ENCODE measurements at places on chromosomes 1 and 21.

- no peak for DNase-seq
Measured at GRCh38 chr1:221032637-221033280, 153.5 kb downstream of the HLX start.

DNA sequence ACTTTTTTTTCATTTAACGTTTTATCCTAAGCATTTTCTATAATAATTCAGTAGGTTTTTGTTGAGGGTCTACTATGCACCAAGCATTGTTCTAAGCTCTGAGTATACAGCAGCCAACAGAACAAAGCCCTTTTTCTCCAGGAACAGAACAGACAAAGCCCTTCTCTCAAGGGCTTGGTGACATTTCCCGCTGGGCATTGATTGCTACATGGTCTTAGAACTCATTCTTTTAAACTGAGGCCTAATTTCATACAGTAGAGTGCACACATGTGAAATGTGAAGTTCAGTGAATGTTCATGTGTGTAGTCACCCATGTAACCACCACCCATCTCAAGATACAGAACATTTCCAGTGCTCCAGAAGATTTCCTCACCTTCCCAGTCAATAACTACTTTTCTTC lies 15.2 kb upstream of the PDIK1L start:
- no peak for DNase-seq

GRCh38 chr1:69139007-69139406 lies 428.7 kb upstream of the LRRC7 start:
- no peak for DNase-seq

DNA sequence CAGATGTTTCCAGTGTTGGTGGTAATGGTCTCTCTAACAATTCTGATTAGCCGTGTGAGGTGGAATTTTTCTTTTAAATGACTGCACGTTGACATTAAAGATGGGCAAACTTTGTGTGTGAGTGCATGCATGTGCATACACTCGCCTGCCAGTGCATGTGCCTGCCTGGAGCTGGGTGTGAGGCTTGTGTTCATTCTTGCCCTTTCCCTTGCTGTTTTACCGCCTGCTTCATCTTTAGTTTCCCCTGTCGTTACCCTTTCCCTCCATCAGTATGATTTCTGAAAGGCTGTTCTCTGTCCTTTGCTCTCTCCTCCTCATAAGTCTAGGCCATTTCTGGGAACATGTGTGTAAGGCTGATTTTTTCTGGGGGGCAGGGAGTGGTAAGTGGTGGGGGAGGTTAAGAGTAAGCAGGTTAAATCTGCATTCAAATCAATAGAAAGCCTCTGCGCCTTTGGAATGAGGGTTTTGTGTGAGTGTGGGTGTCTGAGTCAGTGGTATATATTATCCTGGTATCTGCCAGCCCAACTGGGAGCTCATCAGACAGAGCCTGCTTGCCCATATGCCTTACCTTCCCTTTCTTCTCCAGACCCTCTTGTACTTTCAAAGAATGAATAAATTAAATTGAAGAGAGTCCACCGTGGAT lies 112.5 kb downstream of the PBX1 start:
- DNase-seq: no peak

DNA sequence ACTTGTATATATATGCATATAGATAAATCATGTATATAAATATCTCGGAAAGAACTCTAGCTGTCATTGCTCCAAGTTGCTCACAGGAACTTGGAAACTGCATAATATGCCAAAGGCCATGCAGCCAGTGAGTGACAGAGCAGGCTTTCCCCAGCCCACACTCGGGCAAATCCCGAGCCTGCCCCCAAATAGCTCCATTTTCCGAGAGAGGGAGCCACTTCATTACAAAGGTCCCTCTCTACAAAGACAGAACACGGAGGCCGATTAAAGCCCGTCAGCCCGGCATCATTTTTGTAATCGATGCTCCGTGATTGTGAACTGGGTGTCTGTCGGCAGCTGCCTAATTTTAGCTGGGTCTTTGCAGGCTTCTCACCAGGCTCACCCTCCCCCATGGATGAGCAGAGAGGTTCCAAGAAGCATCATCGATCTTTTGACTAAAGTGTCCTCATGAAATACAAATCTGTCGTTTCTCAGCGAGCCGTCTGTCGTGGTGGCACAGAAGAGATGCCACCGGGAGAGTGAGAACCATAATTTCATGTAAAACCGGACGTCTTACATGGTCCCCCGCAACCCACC lies 663.9 kb downstream of the PTPRU start:
- no peak for DNase-seq

- DNase-seq: no peak
Measured at GRCh38 chr1:22188436-22188835, 45.5 kb upstream of the WNT4 start.

DNA sequence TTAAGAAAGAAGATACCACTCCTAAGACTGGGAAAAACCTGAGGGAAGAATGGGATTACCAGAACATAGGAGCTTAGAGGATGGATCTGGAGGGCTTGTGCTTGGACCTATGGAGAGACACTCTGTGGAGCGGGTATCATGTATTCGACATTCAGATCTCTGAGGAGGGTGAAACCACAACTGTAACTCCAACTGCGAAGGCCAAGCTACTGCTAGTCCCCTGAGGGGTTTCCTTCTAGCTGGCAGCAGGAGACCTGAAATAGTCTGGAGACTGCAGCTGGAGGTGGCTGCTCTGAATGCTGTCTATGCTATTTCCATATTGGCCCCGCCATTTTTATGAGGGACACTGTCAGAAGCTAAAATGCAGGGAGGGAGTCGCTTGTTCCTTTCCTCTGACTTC lies 462.3 kb downstream of the PTPRC start:
- no peak for DNase-seq

DNA sequence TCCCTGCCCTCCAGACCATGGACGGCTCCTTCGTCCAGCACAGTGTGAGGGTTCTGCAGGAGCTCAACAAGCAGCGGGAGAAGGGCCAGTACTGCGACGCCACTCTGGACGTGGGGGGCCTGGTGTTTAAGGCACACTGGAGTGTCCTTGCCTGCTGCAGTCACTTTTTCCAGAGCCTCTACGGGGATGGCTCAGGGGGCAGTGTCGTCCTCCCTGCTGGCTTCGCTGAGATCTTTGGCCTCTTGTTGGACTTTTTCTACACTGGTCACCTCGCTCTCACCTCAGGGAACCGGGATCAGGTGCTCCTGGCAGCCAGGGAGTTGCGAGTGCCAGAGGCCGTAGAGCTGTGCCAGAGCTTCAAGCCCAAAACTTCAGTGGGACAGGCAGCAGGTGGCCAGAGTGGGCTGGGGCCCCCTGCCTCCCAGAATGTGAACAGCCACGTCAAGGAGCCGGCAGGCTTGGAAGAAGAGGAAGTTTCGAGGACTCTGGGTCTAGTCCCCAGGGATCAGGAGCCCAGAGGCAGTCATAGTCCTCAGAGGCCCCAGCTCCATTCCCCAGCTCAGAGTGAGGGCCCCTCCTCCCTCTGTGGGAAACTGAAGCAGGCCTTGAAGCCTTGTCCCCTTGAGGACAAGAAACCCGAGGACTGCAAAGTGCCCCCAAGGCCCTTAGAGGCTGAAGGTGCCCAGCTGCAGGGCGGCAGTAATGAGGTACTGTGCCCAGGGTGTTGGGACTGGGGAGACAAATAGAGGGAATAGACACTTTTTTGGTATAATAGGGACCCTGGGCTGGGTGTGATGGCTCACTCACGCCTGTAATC lies 1.0 kb downstream of the ZBTB48 start:
- no peak for DNase-seq

GRCh38 chr1:54803761-54804470 lies 2.8 kb upstream of the TTC22 start:
- no peak for DNase-seq

DNA sequence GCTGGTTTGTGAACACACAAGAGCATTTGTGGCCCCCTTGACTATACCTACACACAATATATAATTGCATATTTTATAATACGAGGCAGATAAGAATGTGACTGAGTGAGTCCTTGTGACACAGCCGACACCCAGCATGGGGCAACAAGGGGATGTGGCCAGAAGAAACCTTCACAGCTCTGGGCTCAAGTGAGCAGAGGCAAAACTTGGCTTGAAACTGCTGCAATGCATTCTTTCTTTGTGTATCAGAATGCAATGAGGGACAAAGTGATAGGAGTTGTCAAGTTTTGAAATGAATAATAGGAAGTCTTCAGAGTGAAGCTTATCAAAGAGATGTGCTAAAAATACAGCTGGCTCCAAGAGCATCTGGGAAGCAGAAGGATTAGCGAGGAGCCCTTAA lies 124.0 kb upstream of the C8B start:
- DNase-seq: no peak

GRCh38 chr1:59238993-59239392 lies 57.9 kb upstream of the FGGY start:
- no peak for DNase-seq

DNA sequence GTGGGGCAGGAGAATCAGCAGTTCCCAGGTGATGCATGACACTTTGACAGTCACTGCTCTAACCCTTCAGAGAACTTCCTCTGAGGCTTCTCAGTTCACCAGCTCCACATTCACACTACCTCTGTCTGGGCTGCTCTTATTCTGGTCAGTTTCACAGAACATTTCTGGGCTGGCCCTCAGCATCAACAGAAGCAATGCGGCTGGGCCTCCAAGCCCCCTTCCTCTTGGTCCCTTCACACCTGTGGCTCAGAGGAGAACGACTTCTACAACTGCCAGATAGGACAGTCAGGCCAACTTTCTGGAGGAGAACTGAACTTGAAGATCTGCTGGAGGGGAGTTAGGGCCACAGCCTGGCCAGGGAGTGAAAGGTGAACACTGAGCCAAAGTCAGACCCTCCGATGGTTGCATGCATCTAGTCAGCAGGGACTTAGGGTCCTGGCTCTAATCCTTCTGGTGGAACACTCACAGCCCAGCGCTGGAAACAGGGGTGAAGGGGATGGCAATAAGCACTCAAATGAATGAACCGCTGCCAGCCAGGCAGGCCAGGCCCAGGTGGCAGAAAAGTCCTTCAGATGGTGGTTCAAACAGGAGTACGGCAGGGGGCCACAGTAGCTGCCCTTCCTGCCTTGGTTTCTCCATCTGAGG lies 274.1 kb downstream of the FOXD2 start:
- DNase-seq: no peak

- no peak for DNase-seq
Measured at GRCh38 chr1:53734650-53735211, 4.2 kb downstream of the GLIS1 start.

DNA sequence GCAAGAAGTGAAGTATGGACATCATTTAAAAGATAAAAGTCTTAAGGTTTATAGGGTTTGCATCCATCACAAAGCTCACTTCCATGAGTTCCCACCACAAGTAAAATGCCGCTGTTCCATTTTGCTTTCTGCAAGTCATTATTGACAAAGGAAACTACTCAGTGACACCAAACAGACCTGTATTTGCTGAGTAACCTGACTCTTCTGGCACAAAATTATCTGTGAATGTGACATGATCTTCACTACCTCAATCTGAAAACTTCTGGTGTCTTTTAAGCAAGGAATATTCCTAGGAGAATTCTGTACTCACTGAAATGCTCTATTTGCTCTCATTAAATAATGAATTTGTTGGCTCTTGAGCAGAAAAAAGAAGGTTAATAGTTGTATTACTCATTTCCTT lies 1077.4 kb upstream of the ADGRL4 start:
- no peak for DNase-seq

- peak; percentile 94 for DNase-seq
Measured at GRCh38 chr1:165392634-165393571, 36.4 kb upstream of the LMX1A start.

- no peak for DNase-seq
Measured at GRCh38 chr1:160149233-160149632, 2.2 kb upstream of the ATP1A4 start.

GRCh38 chr1:236081546-236082227 lies 16.8 kb upstream of the NID1 start:
- no peak for DNase-seq

GRCh38 chr1:2840036-2840809 lies 38.7 kb upstream of the TTC34 start:
- DNase-seq: peak; percentile 77

DNA sequence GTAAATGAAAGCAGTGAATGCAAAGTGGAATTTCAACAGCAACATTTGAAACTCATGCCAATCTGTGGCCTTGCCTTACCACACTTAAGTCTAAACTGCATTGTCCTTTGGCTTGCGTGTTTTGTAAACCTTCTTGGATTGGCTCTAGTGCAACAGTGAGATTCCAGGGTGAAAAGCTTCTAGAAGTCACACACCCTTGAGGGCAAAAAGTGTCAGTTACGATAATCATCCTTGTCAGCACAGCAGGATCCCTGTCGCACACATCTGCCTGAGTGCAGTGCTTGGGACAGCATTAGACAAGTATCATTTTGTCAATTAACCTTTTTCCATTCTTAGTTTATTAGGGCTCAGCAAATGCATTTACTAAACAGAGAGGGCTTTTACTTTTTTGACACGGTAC lies 243.4 kb upstream of the PTBP2 start:
- DNase-seq: no peak

DNA sequence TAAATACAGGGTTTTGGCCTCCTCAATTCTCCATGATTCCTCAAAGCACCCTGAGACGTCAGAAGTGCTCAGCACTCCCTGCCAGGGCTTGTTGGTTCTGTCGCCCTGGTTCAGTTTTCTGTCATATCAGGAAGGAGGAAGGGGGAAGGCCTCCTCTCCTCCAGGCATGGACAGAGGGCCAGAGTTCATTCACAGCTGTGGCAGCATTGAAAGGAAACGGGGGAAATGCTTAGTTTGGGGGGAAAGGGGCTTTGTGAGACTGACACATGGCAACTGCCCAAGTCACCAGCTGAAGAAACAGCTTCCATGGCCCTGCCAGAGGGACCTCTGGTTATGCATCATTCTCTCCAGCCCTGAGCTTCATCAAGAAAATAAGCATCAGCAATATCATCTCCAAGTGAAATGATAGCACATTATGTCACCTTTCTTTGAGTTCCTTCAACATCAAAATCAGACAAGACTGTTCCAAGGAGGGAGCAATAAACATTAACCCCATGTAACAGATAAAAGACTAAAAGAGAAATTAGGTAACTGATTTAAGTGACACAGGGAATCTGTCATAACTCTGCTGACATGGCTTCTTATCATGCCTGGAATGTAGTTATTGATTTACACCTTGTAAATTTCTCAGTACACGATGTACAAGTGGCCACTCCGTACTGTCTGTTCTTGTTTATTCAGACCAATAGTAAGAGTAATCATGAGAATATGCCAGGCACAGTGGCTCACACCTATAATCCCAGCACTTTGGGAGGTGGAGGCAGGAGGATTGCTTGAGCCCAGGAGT lies 103.2 kb upstream of the SLC25A33 start:
- DNase-seq: no peak

- DNase-seq: no peak
Measured at GRCh38 chr1:166282391-166283137, 115.8 kb upstream of the FAM78B start.

- no peak for DNase-seq
Measured at GRCh38 chr1:94669198-94669597, 127.6 kb upstream of the F3 start.

DNA sequence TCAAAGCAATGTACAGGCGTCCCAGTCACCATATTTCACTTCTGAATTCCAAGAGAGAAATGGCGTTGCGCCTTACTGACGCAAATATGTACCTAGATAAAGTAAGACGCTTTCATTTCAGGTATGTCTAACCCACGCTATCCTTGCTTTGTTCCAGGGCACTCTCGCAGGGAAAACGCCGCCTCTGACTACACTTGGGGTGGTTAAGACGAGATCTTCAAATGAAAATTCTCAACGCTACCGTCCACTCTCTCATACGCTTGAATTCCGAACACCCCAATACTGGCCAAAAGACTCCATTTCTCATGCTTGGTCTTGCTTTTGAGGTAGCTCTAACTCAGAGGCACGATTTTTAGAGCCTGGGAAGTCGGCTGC lies 736 bp upstream of the ZMPSTE24 start:
- DNase-seq: no peak

GRCh38 chr1:996851-997712 lies 2.8 kb downstream of the HES4 start:
- no peak for DNase-seq
